ENCODE measurements at places on chromosomes 6 and 20.

- DNase-seq = peak; percentile 71
Measured at GRCh38 chr6:159252955-159253508, 83.8 kb downstream of the FNDC1 start.

DNA sequence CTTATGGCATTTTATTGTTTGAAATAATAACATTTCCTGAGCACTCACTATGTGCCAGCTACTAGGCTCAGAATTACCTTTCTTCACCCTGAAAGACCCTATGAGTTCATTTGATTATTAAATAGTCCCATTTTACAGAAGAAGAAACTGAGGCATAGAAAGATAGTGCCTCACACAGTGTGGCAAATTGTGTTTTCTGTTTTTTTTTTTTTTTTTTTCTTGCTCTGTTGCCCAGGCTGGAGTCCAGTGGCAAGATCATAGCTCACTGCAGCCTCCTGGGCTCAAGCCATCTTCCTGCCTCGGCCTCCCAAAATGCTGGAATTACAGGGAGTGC is 59.7 kb upstream of the PTPN1 start:
- DNase-seq = no peak

GRCh38 chr6:121479486-121480098 is 44.1 kb downstream of the GJA1 start:
- DNase-seq = no peak

- no peak for DNase-seq
Measured at GRCh38 chr6:157758516-157759023, 64.5 kb upstream of the SNX9 start.

GRCh38 chr6:146990284-146990683 is 213.9 kb upstream of the STXBP5 start:
- DNase-seq = no peak

- DNase-seq = no peak
Measured at GRCh38 chr6:95286874-95287273, 290.5 kb upstream of the MANEA start.

GRCh38 chr6:168658059-168658458 is 217.1 kb downstream of the SMOC2 start:
- DNase-seq = no peak

DNA sequence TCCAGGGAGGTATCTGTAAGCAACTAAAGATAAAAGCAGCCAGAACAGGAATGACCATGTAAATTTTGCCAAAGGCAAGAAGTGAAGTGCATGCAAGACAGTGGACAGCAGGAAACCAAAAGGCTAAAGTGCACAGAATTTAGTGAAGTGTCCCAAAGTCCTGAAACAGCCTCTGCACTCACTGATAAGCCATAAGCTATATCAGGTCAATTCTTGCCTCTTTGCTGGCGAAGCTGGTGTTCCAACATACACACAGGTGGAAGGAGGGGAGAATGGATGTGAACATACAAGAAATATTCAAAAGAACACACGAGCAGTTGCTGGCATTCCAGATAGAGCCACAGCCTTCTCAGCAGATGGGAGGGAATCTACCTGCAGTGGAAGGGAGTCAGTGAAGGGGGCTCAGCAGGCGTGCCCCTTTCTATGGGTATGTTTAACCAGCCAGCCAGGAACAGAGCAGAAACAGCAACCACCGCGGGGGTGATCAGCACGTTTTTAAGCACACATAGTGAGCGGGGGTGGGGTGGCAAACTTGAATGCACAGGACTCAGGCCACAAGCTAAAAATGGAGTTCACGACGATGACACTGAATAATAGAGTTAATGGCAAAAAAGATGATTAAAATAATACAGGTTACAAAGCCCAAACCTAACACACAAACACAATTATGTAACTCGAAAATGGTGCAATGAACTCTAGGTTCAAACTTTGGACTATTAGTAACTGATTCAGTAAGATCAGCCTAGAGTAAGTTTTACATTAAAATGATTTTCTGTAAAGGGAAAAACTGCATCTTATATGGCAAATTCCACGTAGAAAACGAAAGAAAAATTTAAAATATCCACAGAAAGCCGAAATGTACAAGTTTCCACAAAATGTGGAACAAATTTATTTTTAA is 1.2 kb downstream of the ECI2 start:
- DNase-seq = peak; percentile 85

DNA sequence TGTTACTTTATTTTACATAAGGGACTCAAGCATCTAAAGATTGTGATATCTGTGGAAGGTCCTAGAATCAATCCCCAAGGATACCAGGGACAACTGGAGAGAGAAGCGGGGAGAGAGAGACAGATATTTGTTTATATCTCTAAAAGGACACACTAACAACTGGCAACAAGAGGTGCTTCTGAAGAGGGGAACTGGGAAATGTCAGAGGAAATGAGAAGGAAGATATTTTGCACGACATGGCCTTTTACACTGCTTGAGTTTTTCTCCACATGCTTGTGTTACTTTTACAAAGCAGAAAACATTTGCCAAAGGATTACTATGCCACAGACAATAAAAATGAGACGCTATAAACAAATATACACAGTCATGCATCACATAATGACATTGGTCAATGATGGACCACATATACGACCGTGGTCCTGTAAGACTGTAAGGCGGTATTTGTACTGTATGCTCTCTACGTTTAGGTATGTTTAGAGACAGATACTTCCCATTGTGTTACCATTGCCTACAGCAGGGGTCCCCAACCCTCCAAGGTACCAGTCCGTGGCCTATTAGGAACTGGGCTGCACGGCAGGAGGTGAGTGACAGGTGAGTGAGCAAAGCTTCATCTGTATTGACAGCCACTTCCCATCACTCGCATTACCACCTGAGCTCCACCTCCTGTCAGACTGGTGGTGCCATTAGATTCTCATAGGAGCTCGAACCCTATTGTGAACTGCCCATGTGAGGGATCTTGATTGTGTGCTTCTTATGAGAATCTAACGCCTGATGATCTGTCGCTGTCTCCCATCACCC is 64.6 kb upstream of the PTPN1 start:
- no peak for DNase-seq

DNA sequence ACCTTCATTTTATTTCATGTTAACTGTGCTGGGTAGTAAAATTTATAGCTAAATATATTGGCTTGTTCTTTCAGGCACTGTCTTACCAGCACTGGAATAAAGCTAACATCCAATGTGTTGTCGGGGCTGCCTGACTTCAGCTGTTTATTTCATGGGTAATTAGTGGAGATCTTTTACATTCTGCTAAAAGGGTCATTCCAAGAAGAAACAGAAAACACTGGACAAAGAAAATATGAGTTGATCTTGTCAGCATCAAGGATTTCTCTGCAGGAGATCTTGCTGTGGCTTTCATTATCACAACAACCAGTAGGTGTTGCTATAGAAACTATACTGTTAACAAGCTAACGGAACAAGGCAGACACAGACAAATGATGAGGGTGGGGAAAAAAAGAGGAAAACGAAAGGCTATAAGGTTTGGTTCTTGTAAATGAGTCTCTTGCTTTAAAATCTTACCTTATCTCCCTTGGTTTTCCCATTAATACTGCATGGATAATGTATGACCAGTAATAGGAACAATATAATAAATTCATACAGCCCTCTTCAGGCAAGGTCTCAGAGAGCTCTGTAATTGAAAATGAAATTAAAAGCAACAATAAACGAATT is 206.8 kb downstream of the SIM1 start:
- DNase-seq = peak; percentile 65

DNA sequence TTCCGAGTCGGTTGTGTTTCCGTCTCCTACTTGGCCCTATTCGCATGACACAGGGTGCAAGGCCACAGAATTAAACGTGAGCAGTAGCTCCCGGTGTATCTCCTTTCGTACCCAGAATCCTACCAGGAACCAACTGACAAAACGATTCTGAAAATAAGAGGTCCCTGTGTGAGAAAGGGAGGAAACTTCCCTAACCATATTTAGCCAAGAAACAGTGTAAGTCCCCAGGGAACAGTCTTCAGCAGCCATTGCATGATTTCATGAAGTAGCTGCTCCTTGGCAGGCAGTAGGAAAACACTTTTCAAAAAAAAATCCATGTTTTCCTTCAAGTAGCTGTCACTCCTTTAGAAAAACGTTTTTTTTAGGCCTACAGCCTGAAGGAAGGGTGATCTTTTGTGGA is 46.9 kb downstream of the PDE10A start:
- DNase-seq = no peak

DNA sequence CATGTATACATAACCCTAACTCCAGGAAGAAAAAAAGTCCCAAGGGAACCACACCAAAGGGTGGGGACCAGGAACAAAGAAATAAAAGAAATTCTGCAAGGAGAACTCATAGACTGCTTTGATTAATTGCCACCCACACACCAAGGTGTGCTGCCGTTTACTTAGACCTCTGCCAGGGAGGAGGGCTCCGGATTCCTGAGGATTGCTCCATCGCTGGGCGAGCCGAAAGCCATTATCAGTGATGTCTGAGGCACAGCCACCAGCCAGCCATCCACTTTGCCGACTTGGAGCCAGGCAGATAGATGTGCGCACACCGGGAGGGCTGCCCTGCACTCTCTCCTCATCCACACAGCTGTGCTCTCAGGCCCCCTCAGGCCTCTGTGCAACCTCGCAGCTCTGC is 272.7 kb upstream of the FOXQ1 start:
- DNase-seq = no peak

DNA sequence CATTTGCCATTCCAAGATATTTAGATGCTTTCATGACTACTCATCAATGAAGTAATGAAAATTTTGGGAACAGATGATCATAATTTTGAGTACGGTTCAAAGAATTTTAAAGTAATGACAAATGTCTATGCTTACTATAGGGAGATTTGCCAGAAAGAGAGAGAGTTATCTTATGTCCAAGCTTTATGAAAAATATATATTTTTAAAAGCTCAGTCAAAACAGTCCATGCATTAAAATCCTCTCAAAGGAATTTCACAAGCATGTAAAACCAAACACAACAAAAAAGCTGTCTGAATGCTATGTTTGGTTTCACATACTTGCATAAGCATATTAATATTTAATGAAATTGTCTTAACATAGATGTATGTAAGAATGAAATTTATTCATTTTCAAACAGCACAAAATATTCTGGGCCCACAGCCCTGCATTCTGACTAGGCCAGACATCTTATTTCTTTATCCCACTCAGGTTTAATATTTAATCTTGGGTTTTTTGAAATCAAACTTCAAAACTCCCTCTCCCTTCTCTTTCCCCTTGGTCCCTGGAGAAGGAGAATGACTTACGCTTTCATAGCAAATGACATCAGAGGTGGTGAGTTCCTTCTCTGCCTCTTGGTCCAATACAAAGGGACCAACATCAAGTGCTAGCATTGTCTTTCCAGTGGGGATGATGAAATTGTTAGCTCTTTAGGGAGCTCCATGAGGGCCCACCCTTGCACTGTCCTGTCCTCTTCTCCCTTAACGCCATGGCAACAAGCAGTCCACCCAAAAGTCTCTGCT is 94.2 kb downstream of the ADAT2 start:
- no peak for DNase-seq

DNA sequence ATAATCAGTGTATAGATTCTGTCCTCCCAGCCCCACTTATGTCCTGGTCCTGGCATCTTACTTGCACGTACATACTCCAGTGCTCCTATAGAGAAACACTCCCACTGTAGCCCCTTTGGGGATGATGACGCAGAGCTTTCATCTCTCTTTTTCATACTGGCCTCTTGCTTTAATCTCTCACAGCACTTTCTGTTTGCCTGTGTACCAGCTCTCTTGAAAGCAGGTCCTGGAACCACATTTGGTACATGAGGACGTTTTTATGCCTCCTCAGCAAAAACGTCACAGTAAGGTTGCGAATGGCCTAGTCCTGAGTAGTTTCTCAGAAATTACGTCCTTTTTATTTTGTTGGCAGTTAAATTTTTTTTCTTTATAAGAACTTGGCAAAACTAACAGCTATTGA is 10.8 kb downstream of the L3MBTL3 start:
- no peak for DNase-seq

- no peak for DNase-seq
Measured at GRCh38 chr6:28235912-28236452, 10.9 kb downstream of the ZSCAN9 start.

GRCh38 chr6:148134592-148134991 is 208.0 kb upstream of the SASH1 start:
- no peak for DNase-seq

GRCh38 chr6:162070639-162071038 is 656.9 kb downstream of the PRKN start:
- no peak for DNase-seq

DNA sequence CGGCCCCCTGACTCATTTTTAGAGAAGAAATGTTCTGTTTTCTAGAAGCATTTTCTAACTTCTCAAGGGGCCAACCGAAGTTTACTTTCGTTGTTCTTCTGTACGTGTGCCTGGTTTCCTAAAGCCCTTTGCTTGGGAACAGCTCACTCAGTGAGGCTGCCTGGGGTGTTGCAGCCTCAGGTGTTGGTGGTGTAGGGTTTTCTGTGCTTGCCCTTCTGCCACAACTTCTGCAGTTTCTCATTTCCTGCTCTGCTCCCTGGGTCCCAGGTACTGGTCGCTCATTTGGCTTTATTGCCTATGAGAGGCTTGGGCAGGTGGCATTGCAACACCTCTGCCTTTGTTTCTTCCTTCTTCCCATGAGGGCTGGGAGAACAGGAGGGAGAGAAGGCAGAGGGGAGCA is 278.3 kb downstream of the SOX4 start:
- DNase-seq = no peak

- peak; percentile 25 for DNase-seq
Measured at GRCh38 chr6:151514000-151514730, 20.3 kb downstream of the CCDC170 start.

GRCh38 chr20:21981179-21981578 is 275.7 kb downstream of the PAX1 start:
- DNase-seq = no peak

- no peak for DNase-seq
Measured at GRCh38 chr20:36951979-36952738, 651 bp upstream of the SAMHD1 start.

- no peak for DNase-seq
Measured at GRCh38 chr6:157558487-157559200, 177.7 kb downstream of the ZDHHC14 start.

DNA sequence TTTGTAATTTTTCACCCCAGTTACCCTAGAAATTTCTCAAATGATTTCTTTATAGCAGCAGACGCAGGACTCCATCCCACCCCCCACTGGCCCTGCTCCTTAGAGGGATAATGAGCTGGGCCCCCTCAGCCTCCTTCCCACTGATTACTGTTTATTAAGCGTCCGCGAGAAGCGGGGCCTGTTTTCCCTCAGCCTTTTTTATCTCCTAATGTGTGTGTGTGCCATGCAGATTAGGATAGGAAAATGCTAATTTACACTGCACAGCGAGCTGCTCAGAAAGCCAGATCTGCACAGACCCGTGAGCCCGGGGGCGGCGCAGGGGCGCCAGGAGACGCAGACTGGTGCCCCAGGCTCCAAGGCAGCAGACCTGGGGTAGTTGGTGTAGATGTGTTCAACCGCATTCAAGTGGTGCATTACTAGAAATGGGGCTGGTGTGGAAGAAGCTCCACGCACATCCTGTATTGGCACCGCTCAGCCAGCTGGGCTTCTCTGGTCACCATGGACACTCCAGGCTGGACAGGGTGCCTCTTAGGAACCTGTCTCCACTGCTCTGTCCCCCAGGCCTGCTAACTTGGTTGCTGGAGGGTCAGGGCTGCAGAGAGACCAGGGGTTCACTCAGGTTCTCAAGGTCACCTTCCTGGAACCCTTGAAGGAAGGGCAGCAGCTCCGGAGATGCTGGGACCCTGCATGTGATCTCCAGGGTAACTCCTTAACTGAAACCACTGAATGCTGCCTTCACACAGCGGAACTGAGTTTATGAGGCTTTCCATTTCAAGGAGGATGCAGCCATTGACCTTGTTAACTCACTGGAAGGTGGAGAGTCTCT is 256.3 kb downstream of the ERMARD start:
- peak; percentile 72 for DNase-seq

GRCh38 chr20:11847827-11848226 is 69.9 kb upstream of the BTBD3 start:
- DNase-seq = no peak

All from hematopoietic multipotent progenitor cell treated with erythropoietin and hydrocortisone succinate and interleukin-3 and kit ligand, for 6 days (in vitro differentiated cells).